ENCODE measurements at places on chromosomes 12 and 14.
A peak's percentile ranks its signal among the peaks of the same experiment; 100 is the strongest.

- peak; percentile 33 for DNase-seq
These were observed 5.5 kb downstream of the TMEM63C start for GRCh38 chr14:77186911-77187648.

- no peak for DNase-seq
These were observed 14.4 kb downstream of the FGD6 start for GRCh38 chr12:95202691-95203486.

DNA sequence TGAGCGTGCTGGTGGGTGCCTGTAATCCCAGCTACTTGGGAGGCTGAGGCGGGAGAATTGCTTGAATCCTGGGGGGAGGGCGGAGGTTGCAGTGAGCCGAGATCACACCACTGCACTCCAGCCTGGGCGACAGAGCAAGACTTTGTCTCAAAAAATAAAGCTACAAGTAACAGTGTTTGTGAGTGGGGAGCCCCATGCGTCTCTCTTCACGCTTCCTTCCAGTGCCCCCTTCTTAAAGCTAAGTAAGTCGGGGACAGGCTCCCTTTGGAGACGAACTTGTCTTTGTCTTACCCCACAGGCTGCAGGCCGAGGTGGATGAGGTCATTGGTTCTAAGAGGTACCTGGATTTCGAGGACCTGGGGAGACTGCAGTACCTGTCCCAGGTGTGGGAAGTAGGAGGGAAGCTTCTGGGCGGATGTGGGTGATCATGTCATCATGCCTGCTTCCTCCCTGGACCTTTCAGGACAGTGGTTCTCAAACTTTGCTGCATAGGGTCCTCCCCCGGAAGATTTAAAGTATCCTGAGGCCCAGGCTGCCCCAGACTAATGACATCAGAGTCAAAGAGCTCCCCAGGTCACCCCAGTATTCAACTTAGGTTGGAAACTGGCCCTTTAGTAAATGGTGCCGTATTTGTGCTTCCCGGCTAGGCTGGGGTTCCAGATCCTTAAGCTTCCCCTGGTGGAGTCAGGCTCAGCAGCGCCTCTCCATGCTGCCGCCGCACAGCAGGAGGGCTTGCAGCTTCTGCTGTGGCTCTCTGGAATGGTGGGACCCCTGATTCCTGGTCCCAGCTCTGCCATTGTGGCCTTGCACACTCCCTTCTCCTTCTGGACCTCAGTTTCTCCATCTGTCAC lies 37.1 kb downstream of the CYP46A1 start:
- DNase-seq: no peak

DNA sequence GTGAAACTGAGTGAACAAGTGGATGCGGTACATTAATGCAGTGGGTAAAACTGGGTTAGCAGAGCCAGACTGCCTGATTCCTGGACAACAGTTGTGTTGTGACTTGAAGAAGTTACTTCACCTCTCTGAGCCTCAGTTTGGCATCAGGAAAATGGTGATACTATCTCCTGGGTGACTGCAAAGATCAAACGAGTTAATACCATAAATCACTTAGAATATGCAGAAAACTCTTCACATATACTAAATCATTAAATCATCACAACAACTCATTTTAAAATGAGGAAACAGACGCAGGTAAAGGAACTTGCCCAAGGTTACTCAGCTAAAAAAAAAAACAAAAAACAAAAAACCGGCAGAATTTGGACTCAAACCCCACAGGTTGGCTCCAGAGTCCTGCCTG lies 811 bp downstream of the MTERF2 start:
- DNase-seq: no peak

Data from substantia nigra (tissue), 51 donors.